ENCODE measurements at places on chromosomes 2 and 18.

DNA sequence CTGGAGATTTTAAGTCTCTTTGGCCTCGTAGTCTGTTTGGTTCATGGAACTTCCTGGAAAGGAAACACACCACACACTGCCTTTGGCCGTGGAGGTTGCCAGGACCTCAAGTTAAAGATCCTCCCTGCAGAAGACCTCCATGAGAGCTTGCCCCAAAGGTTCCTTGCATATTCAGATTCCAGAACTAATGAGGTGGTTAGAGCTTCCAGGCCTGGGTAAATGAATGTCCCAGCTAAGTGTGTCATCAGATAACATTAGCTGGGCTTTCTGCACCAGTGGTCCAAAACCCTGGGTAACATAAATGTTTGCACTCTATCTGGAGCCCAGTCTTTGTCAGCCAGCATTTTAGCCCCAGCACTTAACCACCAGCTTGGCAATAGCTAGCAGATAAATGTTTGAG is 122.1 kb upstream of the EML6 start:
- peak; percentile 98 for DNase-seq

DNA sequence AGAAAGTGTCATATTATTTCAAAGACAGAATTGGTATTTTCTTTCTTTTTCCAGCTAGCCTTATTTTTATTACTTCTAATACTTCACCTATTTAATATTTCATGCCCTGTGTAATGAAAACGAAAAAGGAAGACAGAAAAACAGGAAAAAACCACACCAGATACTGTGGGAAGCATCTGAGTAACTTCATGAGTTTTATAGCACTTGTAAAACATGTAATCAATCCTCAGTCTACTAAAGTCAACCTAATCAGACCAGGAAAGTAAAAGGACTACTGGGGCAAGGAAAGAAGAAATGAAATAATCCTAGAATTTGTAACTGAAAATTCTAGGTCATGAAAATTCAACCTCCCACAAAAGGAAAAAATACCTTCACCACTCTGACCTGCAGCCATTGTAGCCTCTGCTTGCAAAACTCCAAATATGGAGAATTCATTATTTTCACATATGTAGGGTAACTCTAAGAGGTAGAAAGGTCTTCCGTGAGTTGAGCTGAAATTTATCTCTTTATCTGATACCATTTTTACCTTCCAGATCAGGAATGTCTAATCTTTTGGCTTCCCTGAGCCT is 34.7 kb upstream of the STRN start:
- no peak for DNase-seq

GRCh38 chr2:161881465-161881864 is 192.6 kb downstream of the DPP4 start:
- DNase-seq, result no peak

GRCh38 chr2:225233234-225233633 is 166.3 kb upstream of the NYAP2 start:
- no peak for DNase-seq

GRCh38 chr2:65530547-65531320 is 98.3 kb upstream of the SPRED2 start:
- no peak for DNase-seq

DNA sequence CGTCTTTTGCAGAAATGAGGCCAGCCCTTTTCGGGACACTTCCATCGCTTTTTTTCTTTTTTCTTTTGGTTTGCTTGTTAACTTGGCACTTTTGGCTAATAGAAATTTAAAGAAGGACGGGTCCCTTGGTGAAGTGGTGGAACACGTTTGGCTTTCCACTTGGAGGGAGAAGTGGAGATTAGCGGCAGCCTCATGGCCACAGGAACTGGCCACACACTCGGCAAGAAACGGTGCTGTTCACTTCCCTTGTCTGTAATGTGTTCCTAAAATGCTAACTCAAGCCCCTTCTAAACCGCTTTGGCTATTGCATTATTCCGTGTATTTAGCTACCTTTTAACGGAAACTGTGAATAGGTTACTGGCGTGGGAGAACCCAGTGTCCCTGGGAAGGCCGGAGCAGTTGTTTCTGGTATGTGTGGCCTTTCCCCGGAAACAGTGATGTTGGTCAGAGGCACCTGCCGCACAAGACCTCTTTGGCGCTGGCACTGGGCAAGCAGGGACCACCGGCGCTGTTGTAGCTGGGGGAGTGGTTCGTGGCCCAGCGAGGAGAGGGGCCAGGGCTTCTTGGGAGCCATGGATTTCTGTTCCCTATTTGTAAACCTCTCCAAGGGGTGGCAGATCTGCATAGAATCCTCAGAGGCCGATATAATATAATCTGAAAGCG is 981 bp downstream of the RAMP1 start:
- no peak for DNase-seq

DNA sequence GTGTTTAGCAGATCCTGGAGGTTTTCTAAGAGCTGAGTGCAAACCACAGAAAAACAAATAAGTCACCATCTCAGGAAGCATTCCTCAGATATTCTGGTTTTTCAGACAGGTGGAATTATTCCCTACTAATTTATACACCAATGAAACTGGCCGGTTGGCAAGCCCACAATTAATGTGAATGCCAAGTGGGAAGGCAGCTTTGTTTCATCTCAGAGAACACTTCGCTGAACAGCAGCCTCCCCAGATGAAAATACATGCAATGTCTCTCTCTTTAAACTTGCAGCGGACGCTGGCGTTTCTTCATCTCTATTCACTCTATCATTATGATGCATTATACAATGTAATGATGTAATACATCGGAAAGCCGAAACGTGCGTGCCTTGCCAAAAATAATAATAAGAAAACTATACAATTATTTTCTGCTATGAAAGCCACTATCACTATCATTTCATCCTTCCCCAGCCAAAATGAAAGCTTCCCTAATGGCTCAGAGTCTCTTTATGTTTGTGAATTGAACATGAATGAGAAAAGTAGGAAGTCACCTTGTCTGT is 649.4 kb downstream of the BCL11A start:
- DNase-seq, result no peak

GRCh38 chr2:191318729-191319078 is 73.5 kb downstream of the MYO1B start:
- peak; percentile 20 for DNase-seq

- peak; percentile 9 for DNase-seq
These were observed 72.5 kb downstream of the GULP1 start for GRCh38 chr2:188364033-188364630.

DNA sequence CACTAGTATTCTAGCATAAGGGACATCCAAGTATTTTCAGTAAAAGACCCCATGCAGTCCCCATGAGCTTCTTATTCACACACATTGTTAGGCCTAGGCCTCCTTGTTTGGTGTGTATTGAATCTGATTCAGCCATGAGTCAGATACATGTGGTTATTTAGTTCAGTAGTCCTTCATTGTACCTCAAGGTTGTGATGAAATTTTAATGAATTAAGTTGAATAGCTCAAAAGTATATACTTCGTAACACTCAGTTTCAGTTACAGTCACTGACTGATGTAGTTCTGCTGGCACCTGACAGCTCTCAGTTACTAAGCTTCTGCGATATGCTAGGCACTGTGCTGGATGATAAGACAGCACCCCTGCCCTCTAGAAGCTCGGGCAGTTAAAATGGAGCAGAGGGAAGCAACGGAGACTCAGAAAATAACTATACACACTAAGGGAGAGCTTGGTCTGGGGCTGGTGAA is 86.4 kb downstream of the XRCC5 start:
- DNase-seq, result peak; percentile 85

DNA sequence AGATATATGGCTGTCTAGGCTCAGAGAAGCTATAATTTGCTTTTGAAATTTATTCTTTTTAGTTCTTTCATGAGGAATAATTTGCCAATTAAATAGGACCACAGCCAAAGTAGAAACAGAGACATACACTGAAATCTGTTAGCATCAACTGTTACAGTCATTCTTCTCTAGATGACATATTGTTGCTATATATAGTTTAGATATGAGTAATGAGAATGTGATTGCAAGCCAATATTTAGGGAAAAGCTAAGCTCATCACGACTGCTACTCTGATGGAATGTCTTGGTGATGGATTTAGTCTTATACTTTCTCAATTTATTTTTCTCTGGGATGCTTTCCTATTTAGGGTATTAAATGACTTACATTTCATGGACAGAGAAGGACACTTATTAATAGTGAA is 259.1 kb downstream of the LNPK start:
- peak; percentile 8 for DNase-seq

- DNase-seq, result no peak
These were observed 3.9 kb downstream of the TIMM21 start for GRCh38 chr18:74152270-74152669.

Data from RCC 7860 (cell line).